ENCODE measurements at places on chromosomes 4 and X.
A peak's percentile ranks its signal among the peaks of the same experiment; 100 is the strongest.

- DNase-seq = no peak
Measured at GRCh38 chr4:8343262-8343966, 73.9 kb downstream of the HTRA3 start.

DNA sequence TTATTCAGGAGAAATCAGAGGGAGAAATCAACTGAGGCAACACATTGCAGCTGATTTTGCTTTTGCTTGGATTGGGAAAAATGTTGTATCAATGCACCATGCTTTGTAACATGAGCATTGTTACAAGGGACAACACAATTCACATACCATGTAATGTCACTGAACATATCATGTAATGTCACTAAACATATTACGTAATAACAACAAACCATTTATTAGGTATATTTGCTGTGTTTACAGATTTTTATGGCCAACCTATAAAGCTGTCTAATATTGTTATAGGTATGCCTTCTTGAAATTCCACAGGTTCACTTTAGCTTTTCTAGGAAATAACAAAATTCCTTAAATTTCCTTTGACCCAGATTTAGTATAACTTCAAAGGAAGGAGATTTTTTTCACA lies 5.0 kb upstream of the HERC3 start:
- no peak for DNase-seq

- peak; percentile 78 for DNase-seq
Measured at GRCh38 chr4:5812506-5813229, 80.2 kb downstream of the CRMP1 start.

DNA sequence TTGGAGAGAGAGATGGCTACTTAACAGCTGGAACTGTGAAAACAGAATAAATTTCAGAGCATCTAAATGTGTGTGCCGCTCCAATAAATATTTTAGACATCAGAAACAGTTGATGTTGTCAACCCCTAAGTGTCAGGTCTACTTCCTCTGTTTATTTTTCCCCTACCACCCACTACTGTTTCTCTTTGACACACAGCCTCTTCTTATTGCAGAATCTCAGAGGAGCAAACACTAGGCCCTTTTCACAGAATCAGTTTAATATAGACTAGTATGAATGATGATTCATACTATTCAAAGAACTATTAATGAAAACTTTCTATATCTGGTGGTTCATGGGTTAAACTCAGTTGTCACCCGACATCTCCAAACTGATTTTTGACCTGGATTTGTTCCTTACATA lies 33.9 kb downstream of the NAA11 start:
- DNase-seq = no peak

GRCh38 chrX:2439613-2440012 lies 61.2 kb downstream of the DHRSX start:
- no peak for DNase-seq

DNA sequence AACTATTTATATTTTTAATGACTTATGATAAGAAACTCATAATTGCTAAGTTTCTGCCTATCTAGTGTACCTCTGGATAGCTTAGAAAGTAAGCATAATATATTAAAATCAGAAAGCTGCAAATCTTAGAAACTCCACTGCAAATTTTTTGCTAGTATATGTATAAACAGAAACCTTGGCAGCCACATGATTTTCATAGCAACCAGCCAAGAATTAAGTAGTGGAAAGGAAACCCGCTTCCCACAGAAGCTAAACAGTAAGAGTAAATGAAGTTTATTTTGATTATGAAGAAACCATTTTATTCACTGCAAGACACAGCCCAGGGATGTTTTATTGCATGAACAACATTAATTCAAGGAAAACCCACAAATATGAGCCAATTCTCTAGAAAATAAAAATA lies 872.5 kb upstream of the ADGRL3 start:
- no peak for DNase-seq

DNA sequence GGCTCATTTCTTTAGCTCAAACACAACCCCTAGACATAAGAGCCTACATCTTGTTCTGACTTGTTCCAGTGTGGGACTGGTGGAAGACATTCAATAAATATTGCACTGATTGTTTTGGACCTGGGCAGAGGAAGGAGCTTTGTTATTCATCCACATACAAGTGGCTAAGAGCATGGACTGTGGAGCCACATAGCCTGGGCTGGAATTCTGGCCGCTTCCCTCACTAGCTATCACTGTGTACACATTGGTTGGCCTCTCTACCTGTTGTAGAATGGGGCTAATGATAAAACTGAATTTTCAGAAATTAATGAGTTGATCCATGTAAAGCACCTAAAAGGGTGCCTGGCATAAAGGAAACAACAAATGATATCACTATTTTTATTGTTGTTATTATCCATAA lies 80.0 kb downstream of the ZNF674 start:
- no peak for DNase-seq

DNA sequence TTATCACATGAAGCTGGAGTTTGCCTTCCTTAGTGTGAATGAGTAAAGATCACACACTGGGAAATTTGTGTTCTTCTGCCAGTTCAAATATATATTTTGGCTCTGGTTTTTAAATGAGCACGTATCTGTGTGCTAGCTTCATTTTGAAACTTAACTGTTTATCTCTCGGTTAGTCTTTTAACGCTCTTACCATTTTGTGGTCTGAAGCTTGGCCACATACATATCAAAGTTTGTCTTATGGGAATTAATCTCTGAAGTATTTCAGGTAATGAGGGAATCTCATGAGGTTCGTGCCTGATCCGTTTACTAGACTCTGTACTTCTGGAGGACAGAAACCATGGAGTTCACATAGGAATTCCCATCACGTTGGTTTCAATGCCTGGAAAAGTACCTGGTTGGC lies 13.8 kb downstream of the ATP10D start:
- no peak for DNase-seq

DNA sequence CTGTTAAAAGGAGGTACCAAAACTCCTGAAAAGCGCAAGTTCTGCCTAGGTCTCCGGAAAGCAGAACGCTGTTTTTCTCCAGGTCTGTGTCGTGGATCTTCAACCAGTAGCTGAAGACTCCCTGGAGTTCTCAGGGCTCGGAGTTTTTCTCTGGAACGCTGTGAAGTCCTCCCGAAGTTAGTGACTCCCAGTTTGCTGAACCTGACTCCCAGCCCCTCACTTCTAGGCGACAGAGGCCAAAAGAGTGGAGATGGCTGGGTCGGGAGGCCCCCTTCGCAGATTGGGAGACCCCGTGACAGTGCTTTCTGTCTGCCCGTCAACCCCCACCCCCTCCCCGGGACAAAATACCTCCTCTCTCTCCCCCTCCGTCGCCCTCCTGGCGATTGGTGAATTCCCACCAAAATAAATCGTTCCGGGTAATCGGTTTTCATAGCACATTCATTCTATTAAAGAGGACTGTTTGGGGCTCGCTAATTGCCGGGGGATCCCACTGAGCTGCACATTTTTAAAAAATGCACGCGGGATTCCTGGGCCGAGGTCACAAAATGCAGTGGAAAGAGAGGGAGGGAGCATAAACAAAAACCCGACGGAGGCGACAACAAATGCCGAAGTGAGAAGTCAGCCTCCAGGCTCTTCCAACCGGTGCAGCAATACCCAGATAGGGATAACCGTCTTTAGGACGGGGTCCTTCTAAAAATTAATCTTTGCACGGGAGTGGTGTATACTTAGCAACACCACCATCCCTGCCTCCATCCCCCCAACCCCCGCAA lies 4.0 kb upstream of the MSX1 start:
- DNase-seq = no peak

DNA sequence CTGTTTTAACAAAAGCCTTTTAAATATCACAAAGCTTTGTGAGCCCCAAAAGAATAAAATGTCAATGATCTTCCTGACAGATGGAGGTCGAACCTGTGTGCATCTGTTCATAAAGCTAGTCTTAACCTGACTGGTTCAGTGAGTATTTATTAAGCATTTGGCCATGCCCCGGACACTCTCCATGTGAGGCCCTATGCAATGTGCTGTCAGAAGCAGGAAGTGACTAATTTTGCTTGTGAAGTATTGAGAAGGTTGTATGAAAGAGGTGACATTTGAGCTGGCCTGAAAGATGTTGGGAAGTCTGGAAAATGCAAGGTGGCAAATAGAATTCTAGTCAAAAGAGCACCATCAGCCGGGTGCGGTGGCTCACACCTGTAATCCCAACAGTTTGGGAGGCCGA lies 171.4 kb downstream of the MSL3 start:
- DNase-seq = no peak

- no peak for DNase-seq
Measured at GRCh38 chr4:13659341-13660070, 32.0 kb upstream of the BOD1L1 start.

GRCh38 chr4:96952610-96953009 lies 1112.7 kb downstream of the PDHA2 start:
- no peak for DNase-seq

GRCh38 chr4:1597021-1597931 lies 86.8 kb downstream of the FAM53A start:
- DNase-seq = no peak

- DNase-seq = no peak
Measured at GRCh38 chr4:73613130-73613529, 7.1 kb downstream of the RASSF6 start.

GRCh38 chr4:1767770-1768366 lies 25.2 kb upstream of the FGFR3 start:
- peak; percentile 95 for DNase-seq

DNA sequence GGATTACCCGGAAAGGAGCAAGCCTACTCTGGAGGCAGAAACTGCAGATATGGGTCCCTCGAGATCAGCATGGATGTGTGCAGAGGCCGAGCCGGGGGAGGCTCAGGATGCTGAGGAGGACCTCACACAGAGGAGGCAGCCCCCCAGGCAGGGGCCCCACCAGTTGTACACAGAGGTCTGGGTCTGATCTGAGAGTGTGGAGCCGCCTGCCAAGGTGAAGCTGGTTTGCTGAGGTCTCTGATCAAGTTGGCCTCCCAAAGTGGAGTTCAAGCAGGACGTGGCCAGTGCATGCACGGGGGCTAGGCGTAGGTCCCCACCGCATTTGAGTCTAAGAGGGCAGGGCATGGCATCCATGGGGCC lies 35.0 kb downstream of the ACOX3 start:
- no peak for DNase-seq

DNA sequence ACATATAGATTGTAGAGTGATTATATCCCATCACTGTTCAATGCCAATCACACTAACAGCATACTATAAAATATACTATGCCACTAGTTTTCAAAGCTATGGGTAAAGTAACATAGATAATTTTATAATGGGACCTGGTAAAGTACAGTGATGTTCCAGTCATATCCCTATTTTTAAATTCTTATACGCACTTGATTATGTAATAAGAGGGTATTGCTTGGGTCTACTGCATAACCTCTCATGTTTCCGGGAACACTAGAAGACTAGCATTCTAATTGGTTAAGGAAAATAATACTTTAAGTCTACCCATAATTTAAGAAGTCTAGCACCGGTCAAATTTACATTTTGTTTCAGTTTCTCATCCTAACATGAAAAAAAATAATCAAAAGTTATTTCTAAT lies 275.1 kb downstream of the CHIC1 start:
- DNase-seq = no peak

- DNase-seq = no peak
Measured at GRCh38 chr4:143587703-143588102, 74.2 kb downstream of the SMARCA5 start.

GRCh38 chr4:112702892-112703291 lies 65.9 kb downstream of the LARP7 start:
- DNase-seq = no peak

DNA sequence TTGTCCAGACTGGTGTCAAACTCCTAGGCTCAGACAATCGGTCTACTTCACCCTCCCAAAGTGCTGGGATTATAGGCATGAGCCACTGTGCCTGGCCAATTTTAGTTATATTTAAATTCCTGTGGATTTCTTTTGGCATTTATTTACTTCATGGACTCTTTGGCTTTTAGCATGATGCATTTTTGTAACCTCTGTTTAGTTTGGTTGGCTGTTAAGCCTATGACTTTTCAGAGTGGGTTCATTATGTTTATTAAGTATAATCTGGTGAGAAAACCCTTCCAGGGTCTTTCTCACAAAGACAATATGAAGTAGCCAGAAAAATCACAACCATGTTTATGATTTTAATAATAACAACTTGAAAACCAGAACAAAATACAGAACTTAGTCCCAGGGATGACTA lies 49.4 kb downstream of the USP38 start:
- DNase-seq = no peak
